GM19239 (cell line): ENCODE measurements at places on chromosomes 3 and 15.
A peak's percentile ranks its signal among the peaks of the same experiment; 100 is the strongest.

- no peak for DNase-seq
Observed at GRCh38 chr3:109532257-109533216, 195.2 kb upstream of the DPPA4 start.

DNA sequence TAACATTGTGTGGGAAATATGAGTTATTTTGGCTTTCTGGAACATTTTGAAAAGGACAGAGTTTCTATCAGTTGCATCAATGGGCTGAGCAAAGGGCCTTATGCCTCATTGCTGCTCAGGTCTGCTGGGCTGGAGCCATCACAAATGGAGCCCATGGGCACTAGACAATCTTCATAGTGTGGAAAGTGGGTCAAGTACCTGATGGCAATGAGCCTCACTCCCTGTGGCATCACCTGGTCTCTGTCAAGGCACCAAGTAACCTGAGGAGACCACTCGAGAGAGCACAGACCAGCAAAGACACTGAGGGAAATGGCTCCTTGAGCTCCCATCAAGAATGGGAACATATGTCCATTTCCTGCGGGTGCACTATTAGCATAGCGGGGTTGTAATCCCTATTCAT lies 96.7 kb upstream of the PPP2R3A start:
- DNase-seq = no peak

GRCh38 chr3:33717616-33717865 lies 513 bp downstream of the CLASP2 start:
- DNase-seq = no peak

GRCh38 chr3:7545334-7545733 lies 684.4 kb downstream of the GRM7 start:
- DNase-seq = no peak

- no peak for DNase-seq
Observed at GRCh38 chr15:87736891-87737389, 519.6 kb downstream of the NTRK3 start.

GRCh38 chr3:38111201-38111600 lies 25.7 kb downstream of the ACAA1 start:
- DNase-seq = no peak

GRCh38 chr3:190618330-190619030 lies 104.6 kb downstream of the IL1RAP start:
- DNase-seq = no peak

DNA sequence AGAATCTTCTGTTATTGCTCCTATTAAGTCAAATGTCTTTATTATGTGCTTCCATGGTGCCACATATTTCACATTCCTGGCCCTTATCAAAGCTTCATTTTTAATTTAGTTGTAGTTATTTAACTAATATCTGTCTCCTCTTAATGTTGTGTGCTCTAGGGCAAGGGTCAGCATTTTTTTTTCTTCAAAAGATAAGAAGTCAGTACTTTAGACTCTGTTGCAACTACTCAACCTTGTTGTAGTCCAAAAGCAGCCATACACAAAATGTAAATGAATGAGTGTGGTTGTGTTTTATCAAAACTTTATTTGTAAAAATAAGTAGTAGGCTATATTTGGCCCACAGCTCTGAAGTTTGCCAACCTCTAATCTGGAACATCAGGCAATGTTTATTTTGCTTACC lies 394.7 kb upstream of the CBLB start:
- no peak for DNase-seq

DNA sequence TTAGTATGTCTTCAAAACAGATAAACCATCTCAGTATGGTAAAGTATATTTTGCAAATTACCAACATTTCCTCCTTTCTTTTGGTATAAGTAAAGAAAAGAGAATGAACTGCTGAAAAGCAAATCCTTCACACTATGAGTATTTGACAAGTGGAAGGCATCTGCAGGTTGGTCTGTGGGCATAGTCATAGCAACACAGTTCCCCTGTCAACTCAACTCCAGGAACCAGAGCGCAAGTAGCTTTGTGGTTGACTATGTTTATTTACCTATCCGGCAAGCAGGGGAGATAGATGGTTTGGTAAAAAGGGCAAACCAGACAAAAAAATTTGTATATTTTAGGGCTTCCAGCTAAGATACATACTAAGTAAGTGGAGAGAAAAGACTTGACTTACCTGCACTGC lies 88.3 kb upstream of the PPIB start:
- no peak for DNase-seq

DNA sequence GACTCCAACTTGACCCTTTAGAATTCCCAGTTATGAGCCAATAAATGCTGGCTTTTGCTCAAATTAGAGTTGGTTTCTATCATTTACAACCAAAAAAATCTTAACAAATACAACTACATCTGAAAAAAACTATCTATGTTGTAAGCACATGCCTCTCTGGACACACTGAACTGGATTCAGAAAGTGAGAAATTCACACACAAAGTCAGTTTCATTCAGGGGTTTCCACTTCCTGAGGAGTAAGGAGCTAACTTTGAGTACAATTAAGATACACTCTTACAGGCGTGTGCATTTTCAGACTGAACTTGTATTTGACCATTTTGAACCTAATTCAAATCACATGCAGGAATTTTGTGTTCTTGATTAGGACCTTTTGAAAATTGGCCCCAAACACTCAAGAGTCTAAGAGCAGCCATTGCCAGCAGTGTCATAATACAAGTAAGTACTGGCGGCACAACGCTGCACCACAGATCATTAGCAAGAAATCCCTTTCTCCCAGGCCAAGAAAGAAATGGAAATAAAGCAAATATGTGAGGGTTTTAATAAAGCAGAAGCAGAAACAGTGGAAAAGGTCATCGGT lies 31.2 kb downstream of the LINS1 start:
- DNase-seq = no peak

GRCh38 chr15:31447931-31448634 lies 121.4 kb downstream of the KLF13 start:
- no peak for DNase-seq

- no peak for DNase-seq
Observed at GRCh38 chr3:18153571-18154173, 271.5 kb downstream of the SATB1 start.

DNA sequence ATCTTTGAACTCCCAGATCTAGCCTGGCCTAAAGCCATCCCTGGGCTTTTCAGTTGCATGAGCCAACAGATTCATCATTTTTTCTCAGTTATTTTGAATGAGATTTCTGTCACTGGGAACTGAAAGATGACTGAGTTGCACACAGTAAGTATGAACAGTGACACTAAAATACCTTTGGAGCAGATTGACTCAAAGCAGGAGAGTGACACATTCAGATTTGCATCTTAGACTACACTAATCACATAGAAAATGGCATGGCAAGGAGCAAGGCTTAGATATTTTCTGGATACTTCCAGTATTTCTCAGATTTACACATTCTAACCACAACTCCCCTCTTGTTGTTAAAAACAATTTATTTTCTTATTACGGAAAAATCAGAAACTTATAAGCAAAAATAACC lies 32.8 kb downstream of the SEC62 start:
- peak; percentile 9 for DNase-seq

GRCh38 chr3:39849992-39850715 lies 40.7 kb downstream of the MYRIP start:
- no peak for DNase-seq

DNA sequence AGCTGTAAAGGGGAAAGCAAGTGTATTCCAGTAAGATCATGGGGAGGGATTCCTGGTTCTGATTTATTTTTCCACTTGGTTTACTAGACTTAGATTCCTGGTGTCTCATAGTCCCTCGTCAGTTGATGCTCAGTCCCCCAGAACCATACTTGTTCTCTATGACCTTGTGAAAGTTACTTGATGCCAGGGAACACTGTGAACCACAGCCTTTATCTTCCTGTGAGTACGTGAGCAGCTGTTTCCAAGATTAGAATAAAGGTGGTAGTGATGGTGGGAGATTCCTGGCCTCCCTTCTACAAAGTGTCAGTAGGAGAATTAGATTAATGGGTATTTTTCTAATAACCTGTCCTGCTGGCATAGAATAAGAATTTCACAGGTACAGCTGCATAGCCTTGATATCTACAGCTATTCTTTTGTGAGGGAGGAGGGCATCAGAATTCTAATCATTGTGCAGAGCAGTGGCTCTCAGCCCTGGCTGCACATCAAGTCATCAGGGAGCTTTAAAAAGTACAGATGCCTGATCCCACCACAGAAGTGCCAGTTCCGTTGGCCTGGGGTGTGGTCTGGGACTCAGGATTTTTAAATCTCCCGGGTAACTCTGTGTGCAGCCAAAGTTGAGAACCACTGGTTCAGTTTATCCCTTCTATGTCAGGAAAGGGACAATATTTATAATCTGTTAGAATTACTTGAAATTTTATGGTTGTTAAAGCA lies 20.0 kb downstream of the GPD1L start:
- DNase-seq = no peak

DNA sequence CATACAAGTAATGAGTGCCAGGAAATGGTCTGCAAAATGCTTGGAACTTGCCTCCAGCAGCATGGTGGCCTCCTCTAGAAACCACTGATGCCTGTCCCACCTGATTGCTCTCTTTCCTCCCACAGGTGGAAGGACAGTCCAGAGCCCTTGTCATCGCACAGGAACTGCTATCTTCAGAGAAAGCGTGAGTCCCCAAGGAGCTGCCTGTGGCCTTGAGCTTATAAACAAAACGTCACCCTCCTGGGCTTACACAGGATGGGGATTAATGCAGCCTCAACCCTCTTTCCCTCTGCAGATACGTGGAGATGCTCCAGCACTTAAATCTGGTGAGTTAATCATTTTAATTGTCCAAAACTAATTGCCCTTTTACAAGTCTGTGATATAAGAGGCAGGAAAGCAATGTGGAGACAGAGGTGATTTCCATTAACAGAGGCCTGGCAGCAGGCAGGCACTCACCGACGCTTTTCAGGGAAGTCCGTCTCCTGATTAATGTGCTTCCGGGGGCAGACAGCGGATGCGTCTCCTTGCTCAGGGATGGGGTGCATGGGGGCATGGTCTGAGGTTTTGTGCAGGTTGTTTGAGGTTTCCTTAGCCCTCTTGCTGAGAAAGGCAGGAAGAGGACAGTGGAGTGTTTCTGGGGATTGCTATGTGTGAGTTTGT lies 61.8 kb downstream of the FGD5 start:
- DNase-seq = no peak

DNA sequence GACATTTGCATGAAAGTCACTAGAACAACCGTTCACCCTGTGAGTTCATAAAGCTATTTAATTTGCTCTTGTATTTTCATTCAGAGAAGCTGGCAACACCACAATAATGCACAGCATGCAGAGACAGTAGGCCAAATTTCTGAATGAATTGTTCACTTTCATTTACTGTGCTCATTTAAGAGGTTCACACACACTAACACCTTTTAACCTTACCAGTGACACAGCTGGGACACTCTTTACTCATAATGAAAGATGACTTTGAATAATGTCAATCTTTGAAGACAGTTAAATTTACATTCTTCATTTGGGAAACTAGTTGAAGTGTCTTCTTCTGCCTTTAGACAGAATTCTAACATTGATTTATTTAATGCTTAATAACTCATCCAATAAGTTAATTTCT lies 95.7 kb downstream of the ROBO1 start:
- DNase-seq = no peak

- DNase-seq = peak; percentile 87
Observed at GRCh38 chr3:138935863-138936740, 10.8 kb downstream of the FOXL2 start.

GRCh38 chr15:90596943-90597342 lies 67.2 kb downstream of the CRTC3 start:
- no peak for DNase-seq

GRCh38 chr3:2303566-2303965 lies 204.9 kb downstream of the CNTN4 start:
- no peak for DNase-seq

DNA sequence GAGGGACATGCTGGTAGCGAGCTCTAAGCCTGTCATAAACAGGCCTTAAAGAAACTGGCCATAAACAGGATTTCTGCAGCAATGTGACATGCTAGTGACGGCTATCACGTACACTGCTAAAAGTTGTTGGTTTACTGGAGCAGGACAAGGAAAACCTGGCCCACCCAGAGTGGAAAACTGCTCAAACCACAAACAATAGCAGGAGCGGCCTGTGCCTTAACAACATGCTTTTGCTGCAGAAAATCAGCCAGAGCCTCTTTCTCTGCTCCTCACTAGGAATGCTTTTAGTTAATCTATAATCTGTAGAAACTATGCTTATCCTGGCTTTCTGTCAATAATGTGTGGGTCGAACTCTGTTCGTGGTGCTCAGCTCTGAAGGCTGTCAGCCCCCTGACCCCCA lies 202.9 kb upstream of the UBE3A start:
- DNase-seq = no peak

DNA sequence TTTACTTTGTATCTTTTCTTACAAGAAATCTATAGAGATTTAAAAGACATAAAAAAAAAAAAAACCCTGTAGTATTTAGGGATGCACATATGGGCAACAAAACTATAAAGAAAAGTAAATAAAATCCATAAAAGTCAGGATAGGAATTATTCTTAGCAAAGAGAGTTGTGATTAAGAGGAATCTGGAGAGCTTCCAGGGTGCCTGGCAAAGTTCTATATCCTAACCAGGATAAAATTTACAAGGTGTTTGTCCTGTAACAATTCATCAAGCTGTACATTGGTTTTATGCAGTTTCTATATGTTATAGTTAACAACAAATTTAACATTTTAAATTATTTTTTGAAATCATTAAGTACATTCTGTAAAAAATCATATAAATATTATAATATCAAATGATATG lies 7.9 kb downstream of the SECISBP2L start:
- DNase-seq = no peak

GRCh38 chr3:45950686-45951600 lies 7.7 kb downstream of the CXCR6 start:
- no peak for DNase-seq

DNA sequence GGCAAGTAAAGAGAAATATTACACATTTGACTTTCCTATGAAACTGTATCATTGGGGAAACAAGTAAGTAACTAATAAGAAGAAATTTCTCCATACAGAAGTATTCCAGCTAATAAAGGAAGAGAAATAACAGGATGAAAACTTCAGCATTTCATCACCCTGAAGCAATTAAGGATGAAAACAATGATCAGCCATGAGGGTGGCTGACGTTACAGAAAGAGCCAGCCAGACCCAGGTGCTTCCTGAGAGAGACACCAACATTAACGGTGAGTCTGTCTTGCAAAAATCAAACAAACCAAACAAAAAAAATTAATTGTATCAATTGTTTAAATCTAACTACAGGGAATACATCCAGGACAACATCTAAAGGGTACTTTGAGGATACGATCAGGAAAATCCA lies 190.0 kb downstream of the ARRDC4 start:
- no peak for DNase-seq

GRCh38 chr3:49148159-49148558 lies 15.3 kb upstream of the LAMB2 start:
- DNase-seq = no peak

- no peak for DNase-seq
Observed at GRCh38 chr15:67790610-67791319, 34.5 kb upstream of the SKOR1 start.

- DNase-seq = no peak
Observed at GRCh38 chr3:128553560-128553959, 60.6 kb upstream of the GATA2 start.

- DNase-seq = no peak
Observed at GRCh38 chr3:194259982-194260766, 91.0 kb downstream of the CPN2 start.

DNA sequence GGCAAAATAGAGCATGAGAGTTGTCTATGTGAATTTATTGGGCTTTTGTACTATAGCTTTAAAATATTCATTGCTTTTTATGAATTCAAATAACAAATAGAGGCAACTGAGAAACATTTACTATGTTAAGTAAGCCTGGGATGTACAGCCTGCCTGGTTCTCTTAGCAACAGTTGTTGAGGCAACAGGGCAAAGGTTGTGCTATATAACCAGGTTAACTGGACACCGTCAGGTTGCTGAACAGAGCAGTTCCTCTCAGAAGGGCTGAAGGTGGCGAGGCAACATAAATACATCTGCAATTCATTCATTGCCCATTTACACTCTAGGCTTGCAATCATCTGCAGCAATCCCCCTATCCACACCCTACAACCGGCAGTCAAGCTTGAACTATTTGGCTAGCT lies 78.2 kb downstream of the GTF2E1 start:
- DNase-seq = no peak
